Neural progenitor cell (in vitro differentiated cells): ENCODE measurements at places on chromosomes 16 and 17.

DNA sequence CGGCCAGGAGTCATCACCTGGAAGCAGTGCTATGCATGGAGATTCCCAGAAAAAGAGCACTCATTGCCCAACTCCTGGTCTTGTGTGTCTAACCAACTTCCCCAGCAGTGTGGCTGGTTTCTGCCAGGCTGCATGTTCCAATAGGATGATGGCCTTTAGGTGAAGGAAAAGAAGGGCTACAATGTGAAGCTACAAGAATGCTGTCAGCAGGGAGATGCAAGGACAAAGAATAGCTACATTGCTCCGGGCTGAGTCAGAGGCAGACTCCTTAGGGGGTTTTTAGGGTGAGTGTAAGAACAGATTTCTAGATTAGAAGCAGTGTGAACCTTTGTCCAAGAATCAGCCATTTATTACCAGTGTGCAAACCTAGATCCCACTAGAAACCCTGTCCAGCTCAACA, 63.0 kb upstream of the DNAH9 start:
- DNase-seq = no peak

DNA sequence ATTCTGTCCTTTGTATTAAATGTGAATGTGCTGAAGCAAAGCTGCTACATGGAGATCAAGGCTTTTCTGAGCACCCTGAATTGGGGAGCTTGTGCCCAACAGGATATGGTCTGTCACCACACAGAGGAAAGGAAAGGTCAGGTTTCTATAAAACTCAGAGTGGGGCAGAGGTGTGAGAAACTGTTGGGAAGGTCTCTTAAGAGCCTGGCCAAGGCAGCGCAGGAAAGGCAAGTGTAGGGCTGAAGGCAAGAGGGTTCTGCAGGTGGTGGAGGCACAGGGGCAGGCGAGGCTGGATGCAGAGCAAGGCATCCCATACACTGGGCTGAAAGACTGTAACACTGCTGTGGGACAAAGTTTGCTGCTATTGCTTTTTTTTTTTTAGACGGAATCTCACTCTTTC, 8.1 kb downstream of the COX6A2 start:
- DNase-seq = no peak

DNA sequence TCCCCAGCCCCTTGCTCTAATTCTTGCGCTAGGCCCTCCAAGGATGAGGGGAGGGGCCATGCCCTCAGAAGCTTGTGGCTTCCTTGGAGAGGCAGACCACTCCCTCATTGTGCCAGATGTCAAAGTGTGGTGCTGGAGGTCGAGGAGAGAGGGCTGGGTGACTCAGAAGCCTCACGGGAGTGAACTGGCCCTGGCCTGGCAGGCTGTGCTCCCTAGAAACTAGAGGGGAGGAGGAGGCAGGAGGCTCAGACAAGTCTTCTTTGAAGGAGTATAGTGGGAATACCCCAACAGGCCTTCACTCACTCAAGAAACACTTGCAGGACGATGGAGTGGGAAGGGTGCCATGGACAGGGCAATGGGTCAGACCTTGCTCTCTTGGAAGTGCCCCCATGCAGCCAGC, 18.5 kb downstream of the ANKRD40 start:
- DNase-seq = peak; percentile 54

- DNase-seq = peak; percentile 48
Observed at GRCh38 chr17:6070913-6071511, 833 bp downstream of the WSCD1 start.

GRCh38 chr16:55710466-55710865, 54.7 kb downstream of the SLC6A2 start:
- peak; percentile 64 for DNase-seq

DNA sequence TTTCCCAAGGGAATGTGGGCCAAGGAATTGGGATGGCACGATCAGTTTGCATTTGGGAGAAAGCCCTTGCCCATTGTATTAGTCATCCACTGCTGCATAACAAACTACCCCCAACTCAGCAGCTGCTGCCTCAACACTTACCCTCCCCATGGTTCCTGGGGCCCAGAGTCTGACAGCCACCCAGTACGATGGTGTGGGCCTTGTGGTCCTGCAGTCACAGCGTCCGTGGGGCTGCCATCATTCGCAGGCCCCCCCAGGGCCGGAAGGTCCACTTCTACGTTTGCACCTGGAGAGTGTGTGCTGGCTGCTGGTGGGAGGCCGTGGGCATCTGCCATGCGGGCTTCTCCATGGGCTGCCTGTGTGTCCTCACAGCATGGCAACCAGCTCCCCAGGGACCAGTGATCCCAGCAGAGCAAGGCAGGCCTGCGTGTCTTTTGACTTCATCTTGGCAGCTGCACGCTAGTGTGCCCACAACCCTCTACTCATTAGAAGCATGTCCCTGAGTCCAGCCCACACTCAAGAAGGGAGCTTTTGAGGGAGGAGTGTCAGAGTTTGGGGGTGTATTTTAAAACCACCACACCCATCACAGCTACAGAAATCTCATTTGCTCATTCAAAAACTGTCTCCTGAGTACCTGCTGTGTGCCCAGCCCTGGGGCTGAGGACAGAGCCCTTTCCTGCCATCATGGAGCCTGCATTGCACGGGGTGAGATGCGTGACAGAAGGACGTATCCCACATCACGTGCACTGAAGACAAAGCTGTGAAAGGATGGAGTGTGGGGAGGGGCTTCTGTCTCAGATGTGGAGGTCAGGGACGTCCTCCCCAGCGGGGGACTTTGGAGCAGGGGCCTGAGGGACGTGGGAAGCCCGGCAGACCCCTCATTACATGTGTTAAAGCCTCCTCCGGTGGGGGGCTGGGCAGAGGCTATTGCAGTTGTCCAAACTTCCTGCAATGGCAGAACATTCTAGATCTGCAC, 185.0 kb upstream of the ZNF469 start:
- no peak for DNase-seq
